ENCODE measurements at places on chromosomes 16 and 17.
A peak's percentile ranks its signal among the peaks of the same experiment; 100 is the strongest.

- peak; percentile 42 for DNase-seq
Measured at GRCh38 chr17:15920758-15921239, 24.1 kb upstream of the ADORA2B start.

DNA sequence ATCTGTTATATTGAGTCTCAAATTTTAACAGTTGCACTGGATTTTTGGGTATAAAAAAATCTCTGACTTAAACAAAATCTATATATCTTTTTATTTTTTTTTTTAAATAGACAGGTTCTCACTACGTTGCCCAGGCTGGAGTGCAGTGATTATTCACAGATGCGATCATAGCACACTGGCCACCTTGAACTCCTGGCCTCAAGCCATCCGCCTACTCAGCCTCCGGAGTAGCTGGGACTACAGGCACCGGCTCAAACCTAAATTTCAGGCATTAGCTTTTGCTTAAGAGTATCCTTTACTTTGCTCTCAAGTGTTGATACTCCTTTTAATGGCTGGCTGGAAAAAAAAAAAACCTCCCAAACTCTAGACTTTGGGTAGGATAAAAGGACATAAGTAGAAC lies 61.6 kb downstream of the RPGRIP1L start:
- DNase-seq: no peak

GRCh38 chr17:34892461-34893249 lies 68.6 kb downstream of the CCT6B start:
- peak; percentile 34 for DNase-seq

- no peak for DNase-seq
Measured at GRCh38 chr17:56158915-56159825, 5.9 kb downstream of the ANKFN1 start.

- DNase-seq: no peak
Measured at GRCh38 chr17:55273579-55274354, 9.0 kb downstream of the HLF start.

DNA sequence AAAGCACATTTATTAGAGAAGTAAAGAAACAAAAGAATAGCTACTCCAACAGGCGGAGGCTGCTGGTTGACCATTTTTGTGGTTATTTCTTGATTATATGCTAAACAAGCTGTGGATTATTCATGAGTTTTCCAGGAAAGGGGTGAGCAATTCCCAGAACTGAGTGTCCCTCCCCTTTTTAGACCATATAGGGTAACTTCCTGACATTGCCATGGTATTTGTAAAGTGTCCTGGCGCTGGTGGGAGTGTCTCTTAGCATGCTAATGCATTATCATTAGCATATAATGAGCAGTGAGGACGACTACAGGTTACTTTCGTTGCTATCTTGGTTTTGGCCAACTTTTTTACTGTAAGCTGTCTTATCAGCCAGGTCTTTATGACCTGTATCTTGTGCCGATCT lies 12.2 kb upstream of the HS3ST4 start:
- DNase-seq: no peak

DNA sequence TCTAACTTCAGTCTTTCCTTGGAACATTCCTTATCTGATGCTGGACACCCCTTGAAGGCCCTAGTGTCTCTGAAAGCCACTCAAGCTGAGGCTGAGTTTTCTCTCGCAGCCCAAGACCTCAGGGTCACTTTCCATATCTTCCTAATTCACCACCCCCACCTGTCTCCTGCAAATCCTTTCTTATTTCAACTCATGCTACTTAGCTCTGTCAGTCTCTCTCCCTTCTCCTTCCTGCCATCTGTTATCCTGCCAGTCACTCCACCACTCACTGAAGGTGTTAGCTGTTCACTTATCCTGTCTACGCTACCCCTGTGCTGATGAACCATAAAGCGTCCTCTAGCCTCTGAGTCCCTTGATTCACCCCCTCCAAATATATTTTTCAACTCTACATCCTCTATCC lies 143.9 kb upstream of the SHISA6 start:
- DNase-seq: no peak

GRCh38 chr16:58649707-58650106 lies 20.1 kb upstream of the CNOT1 start:
- no peak for DNase-seq

GRCh38 chr17:57384219-57384618 lies 127.9 kb downstream of the MSI2 start:
- DNase-seq: no peak

- DNase-seq: no peak
Measured at GRCh38 chr17:77675816-77676215, 282.7 kb upstream of the TNRC6C start.

- no peak for DNase-seq
Measured at GRCh38 chr17:4849011-4849536, 15.9 kb downstream of the MINK1 start.

- DNase-seq: no peak
Measured at GRCh38 chr17:19938736-19939135, 38.9 kb downstream of the AKAP10 start.

GRCh38 chr17:64174686-64175456 lies 44.9 kb upstream of the ERN1 start:
- DNase-seq: peak; percentile 58

DNA sequence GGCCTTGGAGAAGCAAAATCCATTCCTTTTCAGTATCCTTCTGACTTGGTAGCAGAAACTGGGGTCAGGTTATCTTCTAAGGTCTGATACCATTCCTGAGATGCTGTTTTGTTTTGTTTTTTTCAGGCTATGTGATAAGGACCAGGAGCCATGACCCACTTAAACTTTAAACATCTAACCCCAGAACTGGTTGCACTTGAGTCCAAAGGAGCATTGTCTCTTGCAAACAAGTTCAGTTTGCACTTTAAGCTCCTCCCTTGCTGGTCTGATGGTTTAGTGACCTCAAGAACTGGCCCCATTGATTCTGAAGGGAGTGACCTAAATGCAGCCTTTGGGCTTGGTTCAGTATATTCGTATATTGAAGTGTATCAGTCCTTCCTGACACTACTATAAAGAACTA lies 75.2 kb downstream of the ERCC4 start:
- DNase-seq: no peak
